ENCODE measurements at places on chromosomes 5 and 9.

GRCh38 chr5:159166416-159166815 is 42.9 kb downstream of the RNF145 start:
- no peak for DNase-seq

- DNase-seq: no peak
Observed at GRCh38 chr9:76932757-76933156, 26.8 kb upstream of the PRUNE2 start.

DNA sequence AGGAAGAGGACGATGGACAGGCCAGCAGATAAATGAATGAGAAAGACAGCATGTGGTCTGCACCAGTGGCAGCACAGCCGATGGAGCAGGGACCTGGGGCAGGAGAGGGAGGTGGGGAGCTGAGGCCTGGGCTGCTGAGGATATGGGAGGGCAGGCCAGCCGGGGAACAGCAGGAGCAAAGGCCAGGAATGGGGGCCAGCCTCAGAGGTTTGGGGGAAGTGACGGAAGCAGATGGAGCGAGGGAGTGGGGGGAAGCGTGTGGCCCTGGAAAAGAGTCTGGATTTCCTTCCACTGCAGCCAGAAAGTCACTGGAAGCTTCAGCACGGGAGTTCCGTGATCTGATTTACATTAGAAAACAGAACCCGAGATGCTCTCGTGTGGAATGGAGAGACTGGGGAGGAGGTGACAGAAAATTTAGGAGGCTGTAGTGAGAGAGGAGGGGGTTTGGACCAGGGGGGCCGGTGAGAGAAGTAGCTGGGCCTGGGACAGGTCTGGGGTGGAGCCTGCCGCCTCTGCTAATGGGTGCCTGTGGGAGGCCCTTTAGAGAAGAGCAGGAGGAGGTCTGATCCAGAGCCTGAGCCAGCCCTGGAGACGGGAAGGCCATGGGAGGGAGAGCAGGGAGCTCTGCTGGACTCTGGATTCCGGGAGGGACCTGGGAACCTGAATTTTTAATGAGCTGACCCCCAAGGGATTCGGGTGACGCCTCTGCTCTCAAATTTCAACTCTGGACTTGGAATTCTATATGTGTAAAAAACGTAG is 65.4 kb downstream of the TSPAN17 start:
- DNase-seq: no peak

DNA sequence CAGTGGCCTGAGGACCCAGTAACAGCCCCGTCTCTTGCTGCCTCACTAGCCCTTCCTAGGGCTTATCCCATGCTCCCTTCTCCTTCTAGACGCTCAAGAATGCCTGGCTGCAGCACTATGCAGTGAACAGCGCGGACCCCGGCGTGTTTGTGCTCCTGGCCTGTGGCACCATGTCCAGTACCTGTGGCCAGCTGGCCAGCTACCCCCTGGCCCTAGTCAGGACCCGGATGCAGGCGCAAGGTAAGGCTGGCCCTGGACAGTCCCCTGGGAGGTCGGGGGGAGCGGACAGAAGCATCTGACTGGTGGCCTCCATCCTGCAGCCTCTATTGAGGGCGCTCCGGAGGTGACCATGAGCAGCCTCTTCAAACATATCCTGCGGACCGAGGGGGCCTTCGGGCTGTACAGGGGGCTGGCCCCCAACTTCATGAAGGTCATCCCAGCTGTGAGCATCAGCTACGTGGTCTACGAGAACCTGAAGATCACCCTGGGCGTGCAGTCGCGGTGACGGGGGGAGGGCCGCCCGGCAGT is 20.5 kb downstream of the PTGES2 start:
- DNase-seq: no peak

GRCh38 chr5:135591277-135591676 is 12.5 kb upstream of the CXCL14 start:
- no peak for DNase-seq

DNA sequence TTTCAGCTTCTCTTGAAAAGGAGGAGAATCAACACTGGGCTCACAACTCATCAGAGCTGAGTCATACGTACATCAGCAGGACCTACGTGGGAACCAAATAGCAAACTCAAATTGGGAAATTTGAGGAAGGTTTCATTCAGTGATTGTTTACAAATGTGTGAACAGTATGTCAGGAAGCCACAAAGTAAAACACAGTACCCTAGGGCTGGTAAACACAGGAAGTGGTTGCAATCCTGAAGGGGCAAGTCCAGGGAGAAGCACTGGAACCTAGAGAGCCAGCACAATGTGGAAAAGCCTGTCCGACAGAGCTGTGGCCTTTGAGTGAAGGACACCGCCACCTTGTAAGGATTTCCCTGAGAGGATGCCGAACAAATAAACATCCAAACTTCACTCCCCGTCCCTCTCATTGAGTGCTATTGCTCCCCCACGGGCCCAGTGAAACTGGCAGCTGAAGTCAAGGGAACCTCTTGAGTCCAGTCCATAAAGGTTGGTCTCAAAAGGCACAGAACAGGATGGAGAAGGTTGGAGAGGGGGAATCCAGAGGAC is 26.7 kb upstream of the RICTOR start:
- no peak for DNase-seq

DNA sequence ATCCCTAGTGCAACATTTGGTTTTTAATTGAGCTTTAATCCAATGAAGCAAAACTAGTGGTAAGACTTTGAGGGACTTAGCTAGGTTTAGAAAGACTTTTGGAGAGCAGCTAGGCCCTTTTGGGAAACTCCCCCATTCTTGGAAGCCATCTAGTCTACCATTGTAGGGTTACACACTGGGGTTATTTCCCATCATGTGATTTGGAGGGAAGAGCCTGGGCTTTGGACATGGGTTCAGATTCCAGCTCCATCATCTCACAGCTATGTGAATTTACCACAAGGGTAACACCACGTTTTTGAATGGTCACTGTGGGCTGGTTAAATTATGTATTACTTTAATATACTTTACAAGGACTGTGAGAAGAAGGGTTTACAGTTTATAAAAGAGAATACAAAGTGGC is 18.3 kb upstream of the TNFSF15 start:
- DNase-seq: no peak

DNA sequence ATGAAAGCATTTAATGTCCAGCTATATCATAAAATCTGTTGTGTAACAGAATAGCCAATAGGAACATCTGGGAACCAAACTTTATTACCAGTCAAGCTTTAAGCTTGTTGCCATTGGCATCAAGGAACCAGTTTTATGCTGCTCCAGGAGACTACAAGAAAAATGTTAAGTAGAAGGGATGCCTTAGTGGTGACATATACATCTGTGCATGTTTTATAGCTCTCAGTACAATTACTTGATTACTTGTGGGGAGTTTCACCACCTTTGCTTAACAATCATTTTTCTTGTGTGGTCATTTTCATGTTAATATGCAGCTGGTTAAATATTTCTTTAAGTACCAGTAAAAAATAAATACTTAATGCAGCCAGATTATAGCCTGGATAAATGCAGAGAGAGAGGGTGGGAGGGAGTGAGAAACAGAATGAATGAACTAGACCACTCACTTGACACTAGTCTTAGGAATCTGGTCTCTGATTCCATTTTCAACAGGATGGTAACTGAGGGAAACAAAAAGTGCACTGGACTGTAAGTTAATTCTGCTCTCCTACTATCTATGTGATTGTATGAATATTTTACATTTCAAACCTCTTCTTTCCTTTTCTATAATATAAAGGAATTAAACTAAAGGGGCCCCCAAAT is 35.7 kb upstream of the LURAP1L start:
- no peak for DNase-seq

DNA sequence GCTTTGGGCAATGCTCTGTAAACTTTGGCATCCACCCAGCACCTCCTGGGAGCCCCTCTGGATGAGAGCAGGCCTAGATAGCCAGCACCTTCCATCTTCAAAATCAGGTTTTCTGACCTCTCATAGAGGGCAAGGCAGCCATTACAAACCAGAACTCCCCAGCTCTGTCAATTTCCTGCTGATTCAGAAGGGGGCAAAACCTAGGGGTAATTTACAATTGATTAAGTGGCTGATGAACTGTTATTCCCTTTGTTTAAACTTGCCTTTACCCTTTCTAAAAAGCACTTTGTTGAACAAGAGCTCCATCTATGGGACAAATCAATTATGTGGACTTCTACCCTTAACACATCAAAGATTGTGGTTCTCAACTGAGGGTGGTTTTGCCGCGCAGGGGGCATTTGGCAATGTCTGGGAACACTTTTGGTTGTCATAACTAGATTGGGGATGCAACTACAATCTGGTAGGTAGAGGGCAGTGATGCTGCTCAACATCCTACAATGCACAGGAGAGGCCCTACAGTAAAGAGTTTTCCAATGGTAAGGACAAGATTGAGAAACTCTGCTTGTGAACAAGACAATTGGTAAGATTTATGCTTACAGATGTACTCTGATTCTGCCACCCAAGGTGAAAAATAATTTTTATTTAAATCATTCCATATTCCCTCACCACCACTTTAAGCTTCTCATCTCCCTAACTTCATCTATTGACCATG is 184.1 kb downstream of the MARCHF11 start:
- no peak for DNase-seq

GRCh38 chr5:170757182-170757601 is 26.3 kb upstream of the GABRP start:
- DNase-seq: no peak

- no peak for DNase-seq
Observed at GRCh38 chr9:109886041-109886440, 106.0 kb downstream of the PALM2AKAP2 start.

DNA sequence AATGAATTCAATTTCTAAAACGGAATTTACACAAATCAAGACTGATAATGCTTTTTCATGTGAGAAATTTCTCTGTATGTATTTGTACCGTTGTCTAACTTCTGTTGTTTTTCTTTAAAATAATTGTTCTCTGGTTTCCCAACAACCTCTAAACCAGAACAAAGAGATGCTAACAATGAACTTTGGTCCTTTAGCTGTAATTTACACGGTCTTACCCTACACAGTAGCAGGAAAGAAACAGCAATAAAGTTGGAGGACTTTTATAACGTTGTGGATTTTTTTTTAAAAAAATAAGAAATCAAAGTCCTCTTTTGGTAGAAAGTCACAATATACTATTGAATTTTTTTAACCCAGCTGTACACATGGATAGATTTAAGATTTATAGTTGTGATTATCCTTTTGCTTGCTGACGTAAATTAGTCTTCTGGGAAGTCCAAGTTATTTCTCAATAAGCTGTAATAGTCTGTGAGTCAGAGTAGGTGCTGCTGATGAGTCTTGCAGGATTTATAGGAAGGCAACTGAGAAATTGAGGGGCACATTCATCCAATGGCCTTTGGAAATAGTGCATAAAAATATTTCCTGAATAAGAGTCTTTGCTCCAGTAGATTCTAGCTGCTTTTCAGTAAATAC is 76.8 kb upstream of the PCSK1 start:
- no peak for DNase-seq

GRCh38 chr9:113486327-113486726 is 22.8 kb downstream of the RGS3 start:
- DNase-seq: no peak

GRCh38 chr5:169281625-169282024 is 19.3 kb downstream of the SLIT3 start:
- DNase-seq: no peak
